ENCODE measurements at places on chromosomes 11 and 22. TPM values are rescaled to one million over a fixed set of nuclear protein-coding genes. Genes with fewer than 3 reads are reported as not detected.

GRCh38 chr11:26743622-26744021 is 21.8 kb upstream of the SLC5A12 start:
- H3K36me3 ChIP-seq: no peaks in the 10 kb centered on the region
- no peak overlapping the region for H3K27ac ChIP-seq
- DNase-seq: no peak
- no peaks in the 10 kb centered on the region for H3K27me3 ChIP-seq
- H3K4me1 ChIP-seq: no peaks in the 10 kb centered on the region

Gene OR56A1
- not detected for total RNA-seq

Gene C11orf21
- 81.0 TPM for total RNA-seq

Gene C11orf65
- 1.4 TPM for total RNA-seq

- no peaks in the 10 kb centered on the region for H3K36me3 ChIP-seq
- no peak for DNase-seq
- H3K27me3 ChIP-seq: peaks cover 17% of the 10 kb centered on the region
- no peaks in the 10 kb centered on the region for H3K4me1 ChIP-seq
Observed at GRCh38 chr11:32288276-32288675, 147.1 kb downstream of the WT1 start.

Gene CHEK1
- total RNA-seq: 81.4 TPM

Gene BIK
- total RNA-seq: 1.4 TPM

GRCh38 chr22:41075946-41076345 is 16.4 kb upstream of the EP300 start:
- no peak for DNase-seq
- no peaks in the 10 kb centered on the region for H3K4me1 ChIP-seq
- H3K4me3 ChIP-seq: no peak overlapping the region
- H3K27ac ChIP-seq: no peak overlapping the region
- H3K36me3 ChIP-seq: no peaks in the 10 kb centered on the region
- no peaks in the 10 kb centered on the region for H3K27me3 ChIP-seq

Gene RASSF7
- total RNA-seq: 38.1 TPM

Measured in activated CD4-positive, alpha-beta T cell treated with anti-CD3 and anti-CD28 coated beads, Interleukin-2, amount 10 ng/mL, durations not matched to agents 7 days and 5 days (primary cell).